H4 (cell line): ENCODE measurements at places on chromosomes 7 and 10. TPM values are rescaled to one million over a fixed set of nuclear protein-coding genes. Genes with fewer than 3 reads are reported as not detected.
A peak's percentile ranks its signal among the peaks of the same experiment; 100 is the strongest.

Gene EN2
- total RNA-seq = 0.16 and 0.29 TPM in 2 replicates

DNA sequence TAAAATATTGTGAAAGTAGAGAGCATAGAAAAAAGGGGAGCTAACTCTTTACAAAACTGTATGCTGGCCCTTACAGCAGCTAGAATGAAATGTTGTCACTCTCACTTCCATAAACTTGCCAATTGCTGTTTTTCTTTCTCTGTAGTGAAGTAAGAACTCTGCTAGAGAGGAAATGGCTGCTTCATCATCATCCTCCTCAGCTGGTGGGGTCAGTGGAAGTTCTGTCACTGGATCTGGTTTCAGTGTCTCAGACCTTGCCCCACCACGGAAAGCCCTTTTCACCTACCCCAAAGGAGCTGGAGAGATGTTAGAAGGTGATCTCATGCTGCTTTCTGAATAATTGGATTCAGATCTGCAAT lies 7.6 kb upstream of the ASCC1 start:
- no peak for DNase-seq

Gene STAM
- 9.3 and 15.3 TPM in 2 replicates for total RNA-seq

Gene LIPF
- total RNA-seq = not detected in 2 replicates

GRCh38 chr10:96614515-96614914 lies 27.7 kb upstream of the TM9SF3 start:
- DNase-seq = peak; percentile 48

GRCh38 chr7:50637725-50638643 lies 72.8 kb upstream of the DDC start:
- no peak for DNase-seq

GRCh38 chr10:108545921-108546320 lies 1377.4 kb downstream of the XPNPEP1 start:
- no peak for DNase-seq

Gene DGKI
- 0.64 and 1.5 TPM in 2 replicates for total RNA-seq

Gene HHEX
- total RNA-seq = not detected in 2 replicates

DNA sequence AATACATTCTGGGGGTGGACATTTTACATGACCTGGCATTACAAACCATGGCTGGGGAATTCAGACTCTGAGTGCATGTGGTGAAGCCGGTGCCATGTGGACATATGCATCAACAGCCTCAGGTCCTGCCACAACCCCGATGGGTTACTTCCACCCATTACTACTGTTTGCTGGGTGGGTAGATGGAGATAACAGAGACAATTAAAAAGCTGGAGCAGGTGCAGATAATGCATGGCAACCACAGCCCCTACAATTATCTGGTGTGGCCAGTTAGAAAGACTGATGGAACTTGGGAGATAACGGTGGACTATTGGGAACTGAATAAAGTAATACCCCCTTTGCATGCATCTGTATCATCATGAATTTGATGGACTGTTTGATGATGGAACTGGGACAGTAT lies 21.6 kb upstream of the ADAMTS14 start:
- no peak for DNase-seq

DNA sequence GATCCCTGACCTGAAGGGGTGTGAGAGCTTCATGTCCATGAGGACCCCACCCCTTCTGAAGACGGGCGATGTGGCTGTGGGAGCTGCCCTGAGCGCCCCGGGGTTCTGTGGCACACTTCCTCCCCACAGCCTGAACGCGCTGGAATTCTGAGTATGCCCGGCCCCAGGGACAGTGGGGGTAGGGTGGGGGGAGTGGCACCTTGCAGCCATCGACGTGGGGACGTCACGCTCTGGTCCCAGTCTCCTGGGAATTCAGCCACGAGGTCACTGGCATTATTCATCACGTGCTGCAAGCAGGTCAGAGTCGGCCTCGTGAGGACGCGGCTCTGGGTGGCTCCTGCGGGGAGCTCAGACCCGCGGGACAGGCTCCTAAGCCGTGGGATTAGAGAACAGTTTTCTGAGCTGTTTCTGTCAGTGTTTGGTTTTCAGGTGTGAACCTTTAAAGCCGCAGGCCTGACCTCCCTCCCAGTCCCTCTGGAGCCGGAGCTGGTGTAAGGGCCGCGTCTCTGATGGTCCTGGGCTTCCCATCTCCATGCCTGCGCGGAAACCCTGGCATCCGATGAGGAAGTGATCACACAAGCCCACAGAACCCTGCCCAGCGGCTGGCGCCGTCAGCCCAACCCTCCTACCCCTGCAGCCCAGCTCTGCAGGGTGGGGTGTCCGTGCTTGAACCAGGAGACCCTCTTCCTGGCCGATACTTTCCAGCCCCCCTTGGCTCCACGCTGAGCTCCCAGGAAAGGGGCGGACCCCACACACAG lies 16.1 kb downstream of the GPR146 start:
- DNase-seq = no peak

GRCh38 chr10:124683814-124684213 lies 60.4 kb downstream of the FAM53B start:
- no peak for DNase-seq

Gene GIMAP6
- 0.41 and 0.56 TPM in 2 replicates for total RNA-seq

DNA sequence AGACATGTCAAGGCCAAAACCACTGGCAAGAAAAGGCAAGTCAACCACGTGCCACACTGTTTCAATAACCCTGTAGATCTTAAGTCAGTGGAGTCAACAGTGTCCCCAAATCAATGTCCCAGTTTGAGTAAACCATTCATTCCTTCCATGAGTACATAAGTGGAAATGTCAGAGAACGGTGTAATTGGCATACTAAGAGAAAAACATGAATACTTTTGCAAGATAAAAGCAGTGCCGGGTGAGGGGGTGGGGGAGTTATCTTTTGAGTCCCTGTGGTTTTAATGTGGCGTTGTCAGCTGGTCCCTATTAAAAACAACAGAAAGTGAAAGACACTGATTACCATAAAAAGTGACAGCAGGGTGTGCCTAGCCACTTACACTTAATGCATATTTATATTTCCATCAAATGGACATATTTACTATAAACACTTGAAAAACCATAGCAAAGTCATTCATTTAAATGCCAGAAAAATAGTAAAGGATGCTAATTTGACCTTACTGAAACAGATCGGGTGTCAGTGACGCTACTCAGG lies 37.8 kb downstream of the RSU1 start:
- DNase-seq = no peak

GRCh38 chr7:96921771-96922170 lies 83.6 kb upstream of the DLX6 start:
- DNase-seq = no peak

- DNase-seq = no peak
Observed at GRCh38 chr10:123463698-123464097, 202.5 kb upstream of the GPR26 start.

DNA sequence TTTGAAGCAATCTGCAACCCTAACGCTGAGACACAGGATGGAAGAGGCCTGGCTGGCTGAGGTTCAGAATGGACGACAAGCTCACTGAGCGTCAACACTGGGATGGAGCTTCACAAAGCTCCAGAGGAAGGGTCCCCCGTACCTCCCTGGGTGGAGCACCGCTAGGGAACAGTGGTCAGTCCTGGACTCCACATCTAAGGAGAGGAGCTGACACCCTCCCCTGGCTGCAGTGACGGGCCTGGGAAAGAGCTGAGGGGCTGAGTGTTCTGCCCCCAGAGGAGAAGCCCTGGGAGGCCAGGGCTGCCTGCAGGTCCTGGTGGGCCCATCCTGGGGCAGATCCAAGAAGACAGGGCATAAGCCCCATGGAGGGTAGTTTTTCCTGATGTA lies 146.2 kb downstream of the ARHGAP22 start:
- no peak for DNase-seq

DNA sequence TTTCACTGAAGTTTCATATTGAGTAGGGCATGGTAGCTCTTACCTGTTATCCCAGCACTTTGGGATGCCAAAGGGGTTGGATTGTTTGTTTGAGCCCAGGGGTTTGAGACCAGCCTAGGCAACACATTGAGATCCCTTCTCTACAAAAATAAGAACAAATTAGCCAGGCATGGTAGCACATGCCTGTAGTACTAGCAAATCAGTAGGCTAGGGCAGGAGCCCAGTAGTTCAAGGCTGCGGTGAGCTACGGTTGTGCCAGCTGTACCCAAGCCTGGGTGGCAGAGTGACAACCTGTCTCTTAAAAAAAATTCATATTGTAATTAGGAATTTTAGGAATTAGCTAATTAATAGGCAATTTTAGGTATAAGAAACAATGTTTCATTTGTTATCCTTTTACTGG lies 18.0 kb downstream of the BBIP1 start:
- DNase-seq = no peak

Gene RTKN2
- 7.1 and 7.3 TPM in 2 replicates for total RNA-seq

GRCh38 chr7:1674161-1675035 lies 4.3 kb downstream of the ELFN1 start:
- no peak for DNase-seq

GRCh38 chr7:30147785-30148184 lies 13.0 kb downstream of the MTURN start:
- no peak for DNase-seq

- no peak for DNase-seq
Observed at GRCh38 chr10:102444851-102445250, 6.5 kb downstream of the C10orf95 start.

GRCh38 chr10:118873091-118873737 lies 118.4 kb upstream of the CACUL1 start:
- peak; percentile 66 for DNase-seq

DNA sequence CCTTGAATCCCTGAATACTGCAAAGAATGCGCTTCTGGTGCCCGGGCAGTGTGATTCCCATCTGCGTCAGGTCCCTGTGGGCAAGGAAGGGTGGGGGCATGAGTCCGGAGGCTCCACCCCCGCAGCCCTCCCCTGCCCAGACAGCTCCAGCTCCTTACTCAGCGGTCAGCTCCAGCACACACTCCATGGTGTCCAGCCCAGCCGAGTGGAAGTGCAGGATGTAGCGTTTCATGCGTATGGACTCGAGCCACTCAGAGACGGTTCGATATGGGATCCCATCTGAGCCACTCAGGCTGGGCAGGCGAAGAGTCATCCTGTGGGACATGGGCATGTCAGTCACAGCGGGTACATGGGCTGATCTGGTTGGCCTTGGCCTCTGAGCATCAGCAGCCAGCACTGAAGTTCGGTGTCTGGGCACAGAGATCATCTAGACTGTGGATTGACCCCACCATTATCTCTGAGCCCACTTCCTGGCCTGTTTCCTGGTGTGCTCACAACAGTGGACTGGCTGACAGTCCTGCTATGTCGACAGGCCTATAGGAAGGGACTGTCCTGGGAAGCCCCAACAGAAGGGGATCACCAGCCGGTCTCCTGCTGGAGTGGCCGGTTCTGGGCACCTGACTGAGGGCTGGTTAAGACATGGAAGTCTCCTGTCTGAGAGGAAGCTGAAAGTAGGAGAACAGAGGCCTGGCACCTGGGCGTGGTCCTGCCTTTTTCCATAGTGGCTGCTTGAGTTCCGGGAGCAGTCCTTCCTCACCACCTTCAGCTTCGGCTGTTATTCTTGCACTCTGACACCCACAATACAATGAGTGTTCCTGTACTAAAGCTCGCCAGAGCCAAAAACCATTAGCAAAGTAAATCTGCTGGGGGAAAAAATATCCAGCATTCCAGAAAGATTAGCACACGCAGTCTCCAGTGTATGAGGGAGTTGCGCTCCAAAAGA lies 10.6 kb downstream of the ZYX start:
- DNase-seq = no peak

DNA sequence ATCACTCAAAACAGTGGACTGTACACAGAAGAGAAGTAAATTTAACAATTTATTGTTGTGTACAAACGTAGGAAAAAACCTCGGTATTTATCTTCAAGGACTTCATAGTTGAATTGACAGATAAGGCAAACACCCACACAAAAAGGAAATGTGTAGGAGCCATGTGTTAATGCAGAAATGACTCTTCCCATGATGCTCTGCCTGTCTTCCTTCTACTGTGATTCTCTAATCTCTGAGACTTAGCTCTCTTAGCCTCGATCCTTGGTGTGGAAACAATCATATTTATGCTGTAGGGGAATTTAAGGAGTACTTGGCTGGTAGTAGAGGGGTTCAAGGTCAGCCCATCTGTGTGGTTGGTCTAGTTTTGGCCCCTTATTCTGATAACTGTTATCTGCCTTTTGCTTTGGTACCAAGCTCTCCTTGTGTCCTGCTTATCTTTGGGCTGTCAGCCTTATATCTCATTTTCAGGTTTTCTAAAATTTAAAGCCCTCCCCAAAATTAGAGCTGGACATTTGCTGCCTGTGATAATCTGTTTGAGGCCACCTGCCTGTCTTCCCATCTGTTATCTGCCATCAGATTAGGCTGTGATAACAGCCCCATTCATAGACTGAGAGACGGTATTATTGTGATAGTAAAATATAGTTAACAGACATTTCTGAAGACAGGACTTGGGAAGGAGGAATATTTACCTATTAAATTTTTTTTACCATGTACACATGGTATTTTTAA lies 81.7 kb downstream of the GPR85 start:
- DNase-seq = no peak

- DNase-seq = no peak
Observed at GRCh38 chr10:102626026-102626685, 18.1 kb upstream of the TRIM8 start.
